Stimulated activated CD8-positive, alpha-beta memory T cell treated with anti-CD3 and anti-CD28 coated beads, Interleukin-4, amount 100 ng/mL, for 1 hour (primary cell): ENCODE measurements at places on chromosomes 4 and X.

GRCh38 chr4:109826719-109827118 is 1.1 kb upstream of the RRH start:
- DNase-seq, result no peak

- DNase-seq, result no peak
Measured at GRCh38 chrX:19512359-19512758, 2.9 kb downstream of the MAP3K15 start.

DNA sequence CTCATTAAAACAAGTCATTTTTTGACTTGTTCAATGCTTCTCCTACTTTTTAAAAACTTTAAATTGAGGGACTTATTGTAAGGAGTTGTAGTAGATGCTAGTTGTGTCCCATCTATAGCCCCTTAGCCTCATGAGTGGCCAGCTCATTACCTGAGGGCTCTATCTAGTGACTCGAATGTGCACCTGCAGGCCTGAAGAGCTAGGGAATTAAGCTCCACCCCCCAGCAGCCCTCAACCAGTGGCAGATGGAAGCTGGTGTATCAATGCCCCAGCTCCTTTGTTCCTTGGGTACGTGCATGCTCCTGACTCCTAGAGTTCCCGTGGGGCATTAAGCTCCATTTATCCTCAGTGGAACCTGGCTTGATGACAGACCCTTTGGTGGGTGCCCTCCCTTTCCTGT is 146.7 kb upstream of the FAM9B start:
- no peak for DNase-seq

DNA sequence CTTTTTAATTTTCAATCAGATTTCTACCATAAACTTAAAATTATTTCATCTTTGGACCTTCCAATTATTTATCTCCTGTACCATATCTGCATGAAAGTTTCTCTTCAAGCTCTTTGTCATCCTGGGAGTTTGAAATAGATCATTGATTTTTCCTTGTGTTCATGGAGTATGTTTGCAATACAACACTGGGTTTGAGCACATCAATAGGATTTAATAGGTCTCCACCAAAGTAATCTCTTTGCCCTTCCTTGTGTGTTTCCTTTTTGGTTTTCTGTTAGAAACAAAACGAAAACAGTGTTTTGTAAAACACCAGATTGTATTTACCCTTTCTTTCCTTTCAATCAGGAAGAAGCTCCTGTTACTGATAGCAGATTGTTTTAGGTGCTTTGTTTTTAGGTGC is 11.9 kb downstream of the FMR1 start:
- no peak for DNase-seq

DNA sequence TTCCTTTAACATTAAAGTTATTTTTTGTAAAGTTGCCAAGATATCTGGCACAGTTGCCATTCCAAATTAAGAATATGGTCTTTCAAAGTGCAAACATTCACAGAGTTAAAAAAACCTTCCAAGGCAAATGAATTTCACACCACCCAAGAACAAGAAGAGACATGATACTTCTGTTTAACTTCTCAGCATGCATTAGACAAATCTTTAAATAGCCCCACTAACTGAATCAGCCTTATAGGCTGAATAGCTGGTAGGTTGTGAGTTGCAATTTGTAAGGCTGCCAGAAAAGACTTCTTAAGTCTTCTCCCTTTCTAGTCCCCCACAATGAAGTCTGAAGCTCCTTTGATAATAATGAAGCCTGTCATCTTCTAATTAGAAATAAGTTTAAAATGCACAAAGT is 95.6 kb downstream of the MAPK10 start:
- no peak for DNase-seq

- DNase-seq, result no peak
Measured at GRCh38 chr4:188078116-188078515, 31.3 kb downstream of the TRIML2 start.

DNA sequence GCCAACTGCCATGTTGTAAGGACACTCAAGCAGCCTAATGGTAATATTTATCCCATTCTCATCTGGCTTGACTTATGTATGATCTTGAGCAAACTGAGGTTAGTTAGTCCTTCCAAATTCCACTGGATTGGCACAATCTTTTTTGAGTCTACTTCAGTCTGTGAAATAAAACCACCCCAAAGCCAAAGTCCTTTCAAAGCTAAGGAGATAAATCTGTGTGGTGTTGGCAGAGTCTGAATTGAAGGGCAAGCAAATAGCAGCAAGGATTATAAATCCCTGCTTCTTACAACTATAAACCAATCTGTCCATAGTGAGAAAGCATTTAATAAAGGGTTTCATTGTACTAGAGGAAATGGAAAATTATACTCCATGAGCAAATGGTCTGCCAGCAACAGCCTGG is 233.9 kb upstream of the GLRA2 start:
- DNase-seq, result no peak

- DNase-seq, result no peak
Measured at GRCh38 chr4:118388606-118389005, 35.8 kb upstream of the PRSS12 start.

DNA sequence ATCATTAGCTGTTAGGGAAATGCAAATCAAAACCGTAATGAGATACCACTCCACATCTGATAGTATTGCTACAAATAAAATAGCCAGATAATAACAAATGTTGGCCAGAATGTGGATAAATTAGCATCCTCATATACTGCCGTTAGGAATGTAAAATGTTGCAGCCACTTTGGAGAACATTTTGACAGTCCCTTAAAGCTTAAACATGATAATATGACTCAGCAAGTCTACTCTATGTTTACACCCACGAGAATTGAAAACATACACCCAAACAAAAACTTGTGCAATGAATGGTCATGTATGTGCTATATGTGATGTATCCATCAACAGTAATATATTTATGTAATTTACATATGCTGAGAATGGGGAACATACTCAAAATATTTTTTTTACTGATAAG is 78.2 kb downstream of the GSTCD start:
- no peak for DNase-seq

DNA sequence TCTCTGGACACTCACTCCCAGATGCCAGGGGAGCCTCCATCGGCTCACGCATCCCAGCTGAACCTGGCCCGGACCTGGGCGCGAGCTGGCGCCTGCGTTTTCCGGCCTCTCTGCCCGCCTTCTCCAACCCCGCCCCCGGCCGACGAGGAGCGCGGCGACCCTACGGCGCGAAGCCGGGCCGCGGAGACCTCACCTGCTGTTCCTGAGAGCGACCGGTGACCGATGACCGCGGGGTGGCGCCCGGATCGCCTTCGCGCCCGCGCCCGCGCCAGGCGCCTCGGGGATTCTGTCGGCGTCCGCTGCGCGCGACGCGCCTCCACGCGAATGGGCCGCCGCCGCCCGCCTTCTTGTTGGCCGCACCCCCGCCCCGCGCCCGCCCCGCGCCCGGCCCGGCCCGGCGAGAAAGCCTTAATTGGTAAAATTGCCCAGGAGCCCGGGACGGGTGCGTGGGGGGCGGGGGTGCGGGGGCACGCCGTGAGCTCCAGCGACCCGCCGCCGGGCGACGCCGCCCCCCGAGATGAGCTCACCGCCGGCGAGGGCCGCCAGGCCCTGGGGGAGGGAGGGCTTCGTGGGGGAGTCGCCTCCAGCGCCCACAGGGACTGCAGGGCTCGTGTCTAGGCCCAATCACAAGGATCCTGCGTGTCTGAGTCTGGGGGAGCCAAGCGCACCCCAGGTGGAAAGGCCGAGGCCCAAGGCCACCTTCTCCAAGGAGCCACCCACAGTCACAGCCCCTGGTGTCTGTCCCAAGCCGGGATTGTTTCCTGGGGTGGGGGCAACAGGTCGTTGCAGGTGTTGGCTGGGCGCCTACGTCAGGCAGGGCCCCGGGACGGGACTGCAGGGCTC is at the start of gene FLNA:
TSS of gene FLNA (minus strand) at position 322 of the 843 bp plus-strand sequence. CDS start 3,389 bp downstream, outside the sequence.
- no peak for DNase-seq

GRCh38 chrX:42948723-42949657 is 171.0 kb upstream of the PPP1R2C start:
- DNase-seq, result no peak

DNA sequence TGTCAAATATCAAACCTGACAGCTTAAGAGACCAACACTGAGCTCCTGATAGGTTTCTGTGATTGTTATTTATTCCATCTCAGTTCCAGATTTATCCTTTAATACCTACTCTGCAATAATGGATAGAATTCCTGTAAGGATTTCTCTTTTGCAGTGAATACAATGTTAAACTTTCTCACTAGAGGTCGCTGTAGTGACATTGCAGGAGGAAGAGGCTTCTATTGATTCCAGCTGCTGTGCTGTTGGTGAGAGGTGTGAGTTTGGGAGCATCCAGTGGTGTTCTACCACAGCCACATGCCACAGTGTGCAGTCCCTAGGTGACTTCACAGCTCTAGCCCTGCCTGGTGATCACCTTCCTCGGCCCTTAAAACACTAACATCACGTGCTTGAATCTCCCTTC is 34.6 kb upstream of the DCAF8L2 start:
- no peak for DNase-seq

DNA sequence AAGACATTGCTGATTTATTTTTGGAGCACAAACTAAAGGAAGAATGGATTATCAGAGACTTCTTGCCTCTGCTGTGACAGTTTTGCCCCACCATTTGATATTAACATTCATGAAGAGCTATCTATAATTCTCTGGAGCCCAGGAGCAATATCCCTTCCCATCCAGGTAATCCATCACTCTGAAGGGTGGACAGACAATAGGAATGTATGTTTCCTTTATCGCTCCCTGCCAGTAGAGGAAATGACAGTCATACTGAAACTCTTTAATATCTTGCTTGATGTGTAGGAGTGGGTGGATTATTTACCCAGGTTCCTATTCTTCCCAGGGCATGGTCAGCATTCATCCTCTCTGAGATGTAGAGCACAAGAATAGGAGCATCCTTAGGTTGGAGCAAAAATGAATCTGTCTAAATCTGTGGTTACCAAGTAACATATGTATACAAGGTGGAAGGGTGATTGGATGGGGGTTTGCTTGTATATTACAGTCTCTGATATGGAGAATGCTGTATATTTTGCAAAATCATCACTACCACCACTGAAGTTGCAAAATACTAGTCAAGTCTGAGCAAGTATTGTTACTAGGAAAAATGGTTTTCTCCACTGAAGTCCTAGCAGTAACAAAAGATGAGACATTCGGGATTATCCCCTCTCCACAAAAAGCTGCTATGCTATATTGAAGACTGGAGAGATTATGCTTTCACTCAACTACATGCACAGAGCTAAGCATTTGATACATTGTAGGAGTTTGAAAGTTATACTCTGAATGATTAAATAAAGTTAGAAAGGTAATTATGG is 151.6 kb downstream of the CBLL2 start:
- no peak for DNase-seq

DNA sequence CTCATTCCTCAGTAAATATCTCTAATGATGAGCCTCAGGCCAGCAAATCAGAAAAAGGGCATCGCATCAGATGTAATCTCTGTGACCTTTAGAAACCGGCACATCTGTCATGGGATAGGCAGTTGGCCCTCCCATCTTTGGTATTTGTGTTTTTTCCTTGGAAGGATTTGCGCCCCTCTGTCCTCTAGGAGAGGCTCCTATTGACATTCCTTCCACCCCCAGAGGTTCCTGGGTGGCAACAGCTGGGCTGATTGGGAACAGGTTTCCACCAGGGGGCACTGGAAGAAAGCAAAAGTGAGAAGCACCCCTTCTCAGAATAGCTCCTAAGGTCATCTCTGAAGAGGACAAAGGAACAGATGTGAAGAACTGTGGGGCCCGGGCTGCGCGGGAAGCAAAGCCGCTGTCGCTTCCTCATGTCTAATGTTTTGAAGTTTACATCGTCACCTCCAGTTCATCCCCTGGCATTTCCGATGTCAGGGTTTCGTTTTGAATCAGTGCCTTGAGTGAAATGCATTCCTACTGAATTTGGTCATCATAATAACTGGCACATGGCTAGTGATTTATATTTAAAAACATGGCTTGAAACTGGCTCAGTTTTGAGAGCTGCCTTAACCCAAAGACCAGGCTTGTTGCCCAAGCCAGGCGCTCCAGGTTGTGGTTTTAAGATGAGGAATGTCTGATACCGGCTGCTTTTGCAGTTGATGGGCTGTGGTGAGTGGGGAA is 6.2 kb downstream of the TXK start:
- DNase-seq, result no peak

DNA sequence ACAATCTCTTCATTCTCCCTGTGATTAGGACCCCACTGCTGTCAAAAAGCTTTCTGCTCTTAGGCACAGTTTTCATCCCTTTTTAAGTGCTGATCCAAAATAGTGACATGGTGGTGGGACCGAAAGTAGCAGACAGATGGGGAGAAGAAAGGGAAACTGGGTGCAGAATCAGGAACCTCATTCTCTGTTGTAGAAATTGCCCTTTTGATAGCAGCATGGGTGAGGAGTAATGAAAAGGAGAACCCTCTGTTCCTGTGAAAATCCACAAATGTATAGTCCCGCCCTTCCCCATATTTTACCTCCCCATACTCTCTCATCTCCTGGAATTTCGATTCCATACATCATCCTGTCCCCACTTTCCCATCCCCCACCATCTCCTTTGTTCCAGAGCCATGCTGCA is 126.5 kb downstream of the STIM2 start:
- DNase-seq, result no peak

GRCh38 chrX:100980608-100981497 is 11.3 kb downstream of the ARL13A start:
- no peak for DNase-seq

DNA sequence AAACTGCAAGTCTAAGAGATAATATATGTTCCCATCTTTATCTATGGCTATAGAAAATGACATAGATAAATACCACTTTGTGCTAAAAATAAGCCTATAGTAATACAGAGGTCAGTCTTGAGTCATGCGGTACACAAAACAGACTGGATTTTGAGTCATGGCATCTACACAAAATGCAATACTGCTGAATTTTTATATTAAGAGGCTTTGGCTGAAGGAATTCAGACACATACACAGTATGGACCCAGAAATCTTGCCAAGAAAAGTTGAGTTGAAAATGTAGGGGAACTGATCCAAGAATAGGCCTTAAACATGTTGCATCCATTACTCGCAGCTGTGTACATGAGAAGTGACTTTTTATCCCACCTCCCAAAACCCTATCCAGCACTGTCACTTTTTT is 184.4 kb downstream of the TENM3 start:
- no peak for DNase-seq

- no peak for DNase-seq
Measured at GRCh38 chr4:81631958-81632441, 160.3 kb upstream of the RASGEF1B start.

GRCh38 chrX:129606918-129607317 is 47.8 kb downstream of the APLN start:
- DNase-seq, result peak; percentile 28

DNA sequence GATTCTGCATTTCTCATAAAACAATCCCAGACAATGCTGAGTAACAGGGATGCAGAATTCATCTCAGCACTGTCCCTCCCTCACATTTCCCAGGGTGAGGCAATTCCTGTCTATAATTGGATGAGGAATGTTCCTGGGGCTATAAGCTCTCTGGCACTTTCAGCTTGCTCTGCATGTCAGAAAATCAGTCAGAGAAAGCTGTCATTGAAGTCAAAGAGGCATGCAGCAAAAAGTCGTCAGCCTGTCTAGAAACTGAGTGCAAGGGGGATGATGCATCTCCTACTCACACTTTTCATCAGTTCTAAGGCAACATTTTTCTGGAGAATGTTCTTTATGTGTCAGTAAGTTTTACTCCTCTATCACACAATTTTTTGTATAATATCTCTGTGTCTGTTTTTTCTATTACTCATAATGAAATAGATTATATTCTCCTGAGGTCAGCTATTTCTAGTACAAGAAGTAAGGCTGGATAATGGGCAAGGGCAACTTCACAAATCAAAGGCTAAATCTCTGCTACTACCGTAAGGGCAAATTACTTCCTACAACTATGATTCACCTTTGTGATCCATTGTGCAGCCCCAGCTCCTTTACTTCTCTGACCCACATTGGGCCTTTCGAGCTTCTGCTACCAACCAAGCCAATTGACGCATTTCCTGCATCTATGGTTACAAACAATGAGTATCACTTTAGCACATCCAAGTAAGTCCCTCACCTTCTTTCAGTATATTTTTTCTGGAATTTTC is 56.0 kb downstream of the TASL start:
- no peak for DNase-seq
